IMR-90 (cell line): ENCODE measurements at places on chromosomes 11 and 22.

GRCh38 chr22:31944700-31945442, 536 bp downstream of the YWHAH start:
- H3K4me1 ChIP-seq, result peaks cover 11% of the 10 kb centered on the region
- H3K27me3 ChIP-seq, result no peaks in the 10 kb centered on the region
- H3K4me3 ChIP-seq, result peak overlapping the region; percentile 79

GRCh38 chr11:102110761-102111010, 439 bp downstream of the YAP1 start:
- H3K4me3 ChIP-seq, result peak overlapping the region; percentile 89
- H3K27ac ChIP-seq, result peak overlapping the region; percentile 100
- peaks cover 5% of the 10 kb centered on the region for H3K36me3 ChIP-seq
- peaks cover 9% of the 10 kb centered on the region for H3K4me1 ChIP-seq
- no peak for DNase-seq
- no peaks in the 10 kb centered on the region for H3K27me3 ChIP-seq

DNA sequence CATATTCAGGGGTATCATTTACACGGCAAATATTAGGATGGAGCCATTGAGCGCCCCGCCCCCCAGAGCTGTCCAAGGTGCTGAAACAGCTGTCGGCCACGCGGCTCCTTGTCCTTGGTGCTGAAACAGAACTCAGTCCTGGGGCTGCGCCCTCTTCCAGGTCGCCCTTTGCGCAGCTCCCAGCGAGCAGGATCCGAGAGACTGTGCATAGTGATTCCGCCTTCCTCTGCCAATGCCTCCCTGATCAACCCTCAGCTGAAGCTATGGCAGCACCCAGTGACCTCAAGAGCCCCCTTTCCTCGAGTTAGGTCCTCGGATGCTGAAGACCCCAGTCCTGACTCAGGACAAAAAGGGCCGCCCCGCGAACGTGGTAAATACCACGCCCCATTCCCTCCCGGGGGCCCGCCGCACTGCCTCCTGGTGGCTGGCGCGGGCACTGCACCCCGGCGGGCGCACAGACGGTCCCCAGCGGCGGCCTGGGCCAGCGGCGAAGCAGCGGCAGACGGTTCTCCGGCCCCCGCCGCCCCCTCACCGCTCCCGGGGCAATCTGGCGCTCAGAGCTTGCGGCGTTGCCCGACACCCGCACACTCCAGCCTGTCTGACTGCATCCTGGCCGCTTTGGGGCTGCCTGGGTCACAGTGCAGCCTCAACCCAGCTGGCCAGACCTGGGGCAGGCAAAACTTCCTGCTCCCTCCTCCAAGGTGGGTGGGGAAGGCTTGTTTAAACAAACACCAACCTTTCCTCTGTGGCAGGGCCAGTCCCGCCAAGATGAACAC, 13.4 kb downstream of the SYT7 start:
- no peaks in the 10 kb centered on the region for H3K4me1 ChIP-seq
- peaks cover 70% of the 10 kb centered on the region for H3K27me3 ChIP-seq
- H3K4me3 ChIP-seq, result no peak overlapping the region

DNA sequence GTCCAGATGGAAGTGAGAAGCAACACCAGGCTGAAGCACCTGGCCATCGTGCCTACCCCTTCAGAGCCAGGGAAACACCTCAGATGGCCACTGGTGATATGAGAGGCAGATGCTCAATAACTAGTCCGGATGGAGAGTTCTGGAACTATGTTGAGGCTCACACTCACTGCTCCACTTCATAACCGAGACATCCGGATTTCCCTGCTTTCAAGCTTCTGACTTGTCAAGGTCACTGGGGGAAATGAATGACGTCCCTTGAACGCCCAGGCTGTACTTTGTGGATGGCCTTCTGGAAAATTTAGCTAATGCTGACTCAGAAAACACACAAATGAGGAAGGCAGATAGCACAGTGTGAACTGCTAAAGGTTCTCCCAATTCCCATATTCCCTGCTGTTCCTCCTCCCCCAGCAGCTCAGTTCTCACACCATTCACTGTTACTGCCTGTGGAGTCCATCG, at the start of gene LYVE1:
LYVE1 (minus strand) TSS at position 180 of the 456 bp plus-strand sequence; CDS start at position 47, 133 bp downstream.
- peaks cover 6% of the 10 kb centered on the region; the same call in 1 of the 2 replicates for H3K36me3 ChIP-seq
- no peak for DNase-seq
- no peak within 1 kb of the TSS for H3K27ac ChIP-seq
- no peak within 1 kb of the TSS for H3K4me3 ChIP-seq
- H3K4me1 ChIP-seq, result peaks cover 4% of the 10 kb centered on the region

DNA sequence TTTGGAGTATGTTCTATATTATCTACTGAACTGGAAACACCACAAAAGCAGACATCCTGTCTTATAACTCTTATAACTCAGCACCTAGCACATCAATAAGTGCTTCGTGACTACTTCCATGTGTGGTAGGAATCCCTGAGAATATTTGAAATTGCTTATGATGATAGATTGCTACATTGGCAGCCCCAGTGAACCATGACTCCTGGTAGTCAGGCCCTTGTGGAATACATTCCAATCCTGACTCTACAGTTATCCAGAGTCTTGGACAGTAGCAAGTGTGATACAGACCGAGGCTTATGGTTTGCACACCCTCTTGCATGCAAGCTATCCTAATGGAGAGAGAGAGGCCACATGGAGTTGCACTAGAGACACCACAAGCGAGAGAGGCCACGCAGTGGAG, 59.5 kb upstream of the PHF21A start:
- H3K27me3 ChIP-seq, result peaks cover 39% of the 10 kb centered on the region
- DNase-seq, result no peak
- no peak overlapping the region for H3K4me3 ChIP-seq

GRCh38 chr11:3221408-3222002, 2.9 kb upstream of the MRGPRG start:
- no peak overlapping the region for H3K4me3 ChIP-seq
- H3K36me3 ChIP-seq, result no peaks in the 10 kb centered on the region
- H3K27me3 ChIP-seq, result peaks cover 72% of the 10 kb centered on the region
- no peaks in the 10 kb centered on the region for H3K4me1 ChIP-seq
- no peak overlapping the region for H3K27ac ChIP-seq

DNA sequence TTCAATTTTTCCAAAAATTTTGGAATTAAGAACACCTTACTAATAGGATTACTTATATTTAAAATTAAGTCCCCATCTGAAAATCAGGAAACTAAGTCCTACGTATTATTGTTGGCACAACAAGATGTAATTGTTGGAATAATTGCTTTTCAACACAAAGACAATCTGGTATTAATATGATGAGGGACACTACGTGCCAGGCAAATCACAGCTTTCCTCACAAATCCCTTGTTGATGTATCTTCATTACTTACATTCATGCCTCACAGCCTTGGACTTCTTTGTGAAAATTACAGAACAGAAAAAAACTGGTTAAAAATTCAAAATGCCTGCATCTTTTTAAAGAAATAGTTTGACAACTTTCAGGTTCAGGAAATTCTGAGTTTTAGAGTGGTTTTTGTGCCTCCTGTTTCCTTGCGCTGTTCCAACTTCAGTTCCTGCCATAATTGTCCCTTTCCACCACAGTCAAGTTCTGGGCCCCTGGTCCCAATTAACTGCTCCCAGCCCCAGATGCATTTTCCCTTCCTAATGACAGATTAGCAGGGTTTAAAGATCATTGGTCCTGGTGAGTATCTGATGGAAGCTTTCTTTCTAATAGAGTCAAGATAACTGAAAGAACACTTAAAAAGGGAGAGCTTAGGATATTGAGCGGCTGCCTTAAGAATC, 23.3 kb upstream of the CCDC34 start:
- DNase-seq, result no peak
- peaks cover 8% of the 10 kb centered on the region for H3K4me1 ChIP-seq
- H3K27ac ChIP-seq, result no peak overlapping the region

DNA sequence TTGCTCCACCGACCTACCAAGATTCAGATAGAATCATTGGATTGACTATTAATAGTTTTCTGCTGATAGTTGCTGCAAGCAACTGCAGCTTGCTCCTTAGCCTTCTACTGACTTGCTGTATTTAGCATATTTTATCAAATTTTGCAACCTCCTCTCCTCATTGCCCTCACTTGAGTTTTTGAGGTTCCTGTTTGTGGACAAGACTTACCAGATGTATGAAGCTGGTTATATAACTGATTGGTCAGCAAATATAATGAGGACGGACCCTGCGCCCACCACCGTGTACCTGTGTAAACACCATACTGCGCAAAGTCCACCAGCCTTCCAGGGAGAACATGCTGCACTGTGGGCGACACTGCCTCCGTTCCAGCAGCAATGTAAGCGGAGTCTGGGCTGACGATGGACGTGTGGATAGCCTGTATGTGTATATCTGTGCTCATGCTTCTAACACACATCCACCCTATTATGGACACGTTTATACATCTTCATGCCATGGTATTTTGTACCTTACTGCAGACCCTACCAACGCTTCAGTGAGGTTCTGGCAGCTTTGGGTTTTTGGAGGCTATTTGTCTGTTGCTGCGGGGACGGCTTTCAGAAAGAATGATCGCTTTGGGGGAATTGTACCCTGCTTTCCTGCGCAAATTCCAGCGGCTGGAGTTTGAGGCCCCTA, 1.5 kb upstream of the USP18 start:
- no peak overlapping the region for H3K4me3 ChIP-seq
- H3K36me3 ChIP-seq, result no peaks in the 10 kb centered on the region
- H3K4me1 ChIP-seq, result peaks cover 3% of the 10 kb centered on the region; the same call in 1 of the 2 replicates
- no peak overlapping the region for H3K27ac ChIP-seq
- no peaks in the 10 kb centered on the region for H3K27me3 ChIP-seq

- no peaks in the 10 kb centered on the region for H3K4me1 ChIP-seq
- no peak for DNase-seq
- H3K27ac ChIP-seq, result no peak overlapping the region
- H3K27me3 ChIP-seq, result no peaks in the 10 kb centered on the region
Measured at GRCh38 chr11:97325693-97326092, 935.9 kb downstream of the JRKL start.

GRCh38 chr22:28016781-28017557, 97.9 kb upstream of the PITPNB start:
- no peaks in the 10 kb centered on the region for H3K27me3 ChIP-seq
- no peak overlapping the region for H3K27ac ChIP-seq
- H3K36me3 ChIP-seq, result peaks cover 19% of the 10 kb centered on the region
- peaks cover 13% of the 10 kb centered on the region for H3K4me1 ChIP-seq

- H3K27ac ChIP-seq, result no peak overlapping the region
- no peaks in the 10 kb centered on the region for H3K36me3 ChIP-seq
- no peak overlapping the region for H3K4me3 ChIP-seq
- H3K4me1 ChIP-seq, result no peaks in the 10 kb centered on the region; the same call in 1 of the 2 replicates
- DNase-seq, result no peak
Measured at GRCh38 chr11:131070365-131070764, 154.1 kb upstream of the SNX19 start.

GRCh38 chr11:12291766-12292165, 85.6 kb upstream of the PARVA start:
- H3K4me3 ChIP-seq, result no peak overlapping the region
- no peaks in the 10 kb centered on the region for H3K36me3 ChIP-seq
- no peak overlapping the region for H3K27ac ChIP-seq
- H3K27me3 ChIP-seq, result no peaks in the 10 kb centered on the region

DNA sequence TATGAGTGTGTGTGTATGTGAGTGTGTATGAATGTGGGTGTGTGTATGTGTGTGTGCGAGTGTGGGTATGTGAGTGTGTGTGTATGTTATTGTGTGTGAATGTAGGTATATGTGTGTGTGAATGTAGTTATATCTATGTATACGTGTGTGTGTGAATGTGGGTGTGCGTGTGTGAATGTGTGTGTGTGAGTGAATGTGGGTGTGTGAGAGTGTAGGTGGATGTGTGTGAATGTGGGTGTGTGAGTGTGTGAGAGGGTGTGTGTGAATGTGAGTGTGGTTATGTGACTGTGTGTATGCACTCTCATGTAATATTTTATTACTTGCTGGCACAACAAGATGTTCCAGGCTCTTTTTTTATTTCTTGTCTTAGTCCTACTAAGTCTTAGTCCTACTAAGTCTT, 513.4 kb upstream of the B3GAT1 start:
- no peak overlapping the region for H3K4me3 ChIP-seq
- no peak overlapping the region for H3K27ac ChIP-seq
- no peaks in the 10 kb centered on the region for H3K36me3 ChIP-seq
- no peak for DNase-seq
- H3K4me1 ChIP-seq, result no peaks in the 10 kb centered on the region

DNA sequence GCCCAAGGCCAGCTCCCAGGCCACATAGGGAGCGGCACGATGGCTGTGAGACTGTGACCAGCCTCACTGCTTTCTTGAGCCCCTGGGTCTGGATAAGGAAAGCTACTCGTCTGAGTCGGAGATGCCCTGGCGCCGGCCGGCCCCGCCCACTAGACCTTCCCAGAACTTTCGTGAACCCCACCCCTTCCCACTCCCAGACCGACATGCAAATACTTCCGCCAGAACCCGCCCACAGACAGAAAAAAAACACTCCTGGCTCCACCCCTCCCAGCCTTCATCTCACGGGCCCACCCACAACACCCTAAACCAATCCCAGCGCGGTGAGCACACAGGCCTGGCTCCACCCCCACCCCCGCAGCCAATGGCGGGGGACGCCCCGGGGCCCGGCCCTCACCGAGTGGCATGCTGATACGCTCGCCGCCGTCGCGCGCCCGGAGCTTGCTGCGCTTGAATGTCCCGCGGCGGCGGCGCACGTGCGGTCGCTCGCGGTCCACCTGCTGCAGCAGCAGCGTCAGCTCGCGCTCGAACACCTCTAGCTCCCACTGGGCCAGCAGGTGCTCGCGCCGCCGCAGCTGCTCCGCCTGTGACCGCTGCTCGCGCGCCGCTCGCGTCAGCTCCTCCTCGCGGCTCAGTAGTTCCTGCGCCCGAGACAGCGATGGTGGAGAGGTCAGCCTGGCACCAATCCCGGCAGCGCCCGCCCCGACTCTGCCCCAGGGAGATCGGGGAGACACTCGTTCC, 7.0 kb downstream of the MAP3K11 start:
- H3K27me3 ChIP-seq, result no peaks in the 10 kb centered on the region
- H3K27ac ChIP-seq, result no peak overlapping the region
- H3K36me3 ChIP-seq, result peaks cover 41% of the 10 kb centered on the region
- peak overlapping the region; percentile 20; the same call in 1 of the 2 replicates for H3K4me3 ChIP-seq
- peak; percentile 93 for DNase-seq
- peaks cover 9% of the 10 kb centered on the region for H3K4me1 ChIP-seq

GRCh38 chr11:41498726-41499125, 39.3 kb upstream of the LRRC4C start:
- no peak overlapping the region for H3K4me3 ChIP-seq
- H3K27me3 ChIP-seq, result no peaks in the 10 kb centered on the region
- no peak overlapping the region for H3K27ac ChIP-seq
- no peaks in the 10 kb centered on the region for H3K36me3 ChIP-seq

DNA sequence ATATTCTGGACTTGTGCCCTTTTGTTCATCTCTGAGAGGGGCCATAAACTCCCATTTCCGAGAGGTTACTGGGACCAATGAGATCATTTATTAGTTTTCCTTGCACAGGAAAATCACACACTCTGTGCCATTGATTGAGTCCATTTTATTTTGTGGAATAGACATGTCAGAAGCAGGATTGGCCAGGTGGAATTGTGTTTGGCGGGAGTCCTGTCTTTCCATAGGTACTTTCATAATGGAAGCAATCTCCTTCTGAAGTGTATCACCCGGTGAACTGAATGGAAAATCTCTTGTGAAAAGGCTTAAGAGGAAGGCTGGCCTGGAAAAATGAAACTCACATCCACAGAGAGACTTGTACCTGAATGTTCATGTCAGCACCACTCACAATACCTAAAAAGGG, 63.0 kb upstream of the PARVG start:
- no peaks in the 10 kb centered on the region for H3K27me3 ChIP-seq
- DNase-seq, result no peak
- H3K36me3 ChIP-seq, result no peaks in the 10 kb centered on the region
- H3K27ac ChIP-seq, result no peak overlapping the region
- no peak overlapping the region for H3K4me3 ChIP-seq
- no peaks in the 10 kb centered on the region for H3K4me1 ChIP-seq
